Cortex of kidney (tissue), 1 donor: ENCODE measurements at places on chromosomes 5 and 9.

GRCh38 chr9:127107929-127108876 is 14.2 kb downstream of the ANGPTL2 start:
- DNase-seq = no peak

DNA sequence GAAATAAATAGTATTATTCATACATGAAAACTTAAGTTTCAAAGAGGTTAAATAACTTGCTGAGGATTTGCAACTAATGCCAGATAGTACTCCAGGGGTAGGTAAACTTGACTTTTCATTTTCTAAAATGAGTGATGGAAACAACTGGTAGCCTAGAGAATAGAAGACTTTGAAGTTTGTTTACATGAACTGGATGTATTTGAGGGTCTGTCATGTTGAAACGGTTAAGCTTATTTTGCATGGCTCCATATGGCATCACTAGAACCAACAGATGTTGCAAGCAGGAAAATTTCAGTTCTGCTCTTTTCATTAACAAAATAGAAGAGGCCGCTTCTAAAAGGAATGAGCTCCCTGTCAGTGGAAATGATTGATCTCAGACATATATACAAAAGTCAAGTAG is 105.1 kb upstream of the SGCD start:
- no peak for DNase-seq

DNA sequence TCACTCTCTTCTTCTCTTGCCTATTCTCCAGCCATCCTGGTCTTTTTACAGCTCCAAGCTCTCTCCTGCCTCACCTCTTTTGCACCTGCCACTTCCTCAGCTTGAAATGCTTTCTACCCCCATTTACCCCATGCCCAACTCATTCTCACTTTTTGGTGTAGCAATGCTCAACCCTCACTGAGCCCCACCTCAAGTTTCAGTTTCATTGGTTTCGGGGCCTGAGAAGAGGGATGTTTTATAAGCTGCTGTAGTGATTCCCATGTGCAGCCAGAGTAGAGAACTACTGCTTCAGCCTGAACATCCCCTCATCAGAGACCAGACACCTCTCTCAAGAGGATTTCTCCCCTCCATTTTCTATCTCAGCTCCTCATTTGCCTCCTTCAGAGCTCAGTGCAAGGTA is 45.2 kb upstream of the FYB1 start:
- no peak for DNase-seq

DNA sequence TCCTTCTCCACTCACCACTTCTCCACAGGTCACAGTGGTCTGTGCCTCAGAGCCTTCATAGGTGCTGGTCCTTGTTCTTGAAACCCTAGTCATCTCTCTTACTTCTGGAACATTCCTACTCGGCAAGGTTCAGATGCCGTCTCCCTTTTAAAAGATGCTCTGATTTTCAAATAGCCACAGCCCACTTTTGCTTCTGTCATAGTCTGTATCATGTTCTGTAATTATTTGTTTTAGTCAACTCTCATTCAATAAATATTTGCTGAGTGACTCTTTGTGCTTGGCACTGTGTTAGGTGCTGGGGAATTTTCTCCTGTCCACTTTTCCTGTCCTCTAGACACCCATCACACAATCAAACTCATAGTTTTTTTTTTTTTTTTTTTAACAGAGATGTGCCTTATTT is 181.3 kb upstream of the IL12B start:
- no peak for DNase-seq

DNA sequence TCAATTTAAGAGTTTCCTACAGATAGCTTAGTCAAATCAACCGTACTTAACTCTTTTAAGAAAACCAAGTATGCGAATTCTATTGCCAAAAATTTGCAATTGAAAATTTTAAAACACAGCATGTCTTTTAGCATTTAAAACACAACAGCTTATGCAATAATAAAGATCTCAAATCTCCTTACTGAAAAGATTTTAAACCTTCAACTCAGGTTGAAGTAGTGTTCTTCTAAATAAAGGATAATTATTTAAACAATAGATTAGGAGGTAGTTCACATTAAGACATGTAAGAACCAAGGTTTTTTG is 5.5 kb downstream of the NR3C1 start:
- DNase-seq = no peak

DNA sequence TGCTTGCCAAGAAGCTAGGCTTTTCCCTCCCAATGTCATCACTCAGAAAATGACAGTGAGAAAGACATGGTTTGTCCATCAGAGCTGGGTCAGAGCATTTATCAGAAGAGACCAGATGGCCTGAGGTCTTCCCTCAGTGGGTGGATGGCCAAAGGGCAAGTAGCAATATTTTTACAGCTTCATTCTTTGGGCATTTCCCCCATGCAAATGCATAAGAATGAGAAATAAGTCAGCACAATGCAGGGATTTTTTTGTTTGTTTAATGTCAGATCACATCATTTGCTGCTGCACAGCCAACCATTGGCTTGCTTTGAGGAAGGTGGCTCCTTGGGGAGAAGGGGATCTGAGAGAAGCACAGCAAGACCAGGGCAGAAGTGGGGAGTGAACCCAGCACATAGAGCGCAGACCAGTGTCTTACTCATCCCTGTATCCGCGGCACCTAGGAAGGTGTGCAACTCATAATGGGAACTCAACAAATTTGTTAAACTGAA is 209.6 kb downstream of the SEMA6A start:
- no peak for DNase-seq

DNA sequence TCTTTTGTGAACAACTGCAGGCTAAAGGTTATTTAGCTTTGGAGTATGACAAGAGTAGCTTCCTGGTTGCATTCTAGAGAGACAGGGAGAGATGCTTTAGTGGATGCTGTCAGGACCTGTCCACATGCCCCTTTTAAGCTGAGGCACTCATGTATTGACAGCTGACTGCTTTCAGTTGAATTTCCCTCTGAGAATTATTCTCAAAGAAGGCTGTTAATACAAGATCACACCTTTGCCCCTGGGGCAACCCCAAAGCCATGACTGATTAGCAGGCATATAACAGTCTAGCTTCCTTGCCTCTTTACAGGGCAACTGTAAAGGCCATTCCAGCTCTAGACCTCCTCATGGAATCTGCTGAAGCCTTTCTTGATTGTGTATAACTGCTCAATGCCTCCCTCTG is 117.6 kb upstream of the ATP10B start:
- no peak for DNase-seq

- DNase-seq = no peak
Measured at GRCh38 chr5:14574891-14575508, 6.6 kb upstream of the OTULINL start.

DNA sequence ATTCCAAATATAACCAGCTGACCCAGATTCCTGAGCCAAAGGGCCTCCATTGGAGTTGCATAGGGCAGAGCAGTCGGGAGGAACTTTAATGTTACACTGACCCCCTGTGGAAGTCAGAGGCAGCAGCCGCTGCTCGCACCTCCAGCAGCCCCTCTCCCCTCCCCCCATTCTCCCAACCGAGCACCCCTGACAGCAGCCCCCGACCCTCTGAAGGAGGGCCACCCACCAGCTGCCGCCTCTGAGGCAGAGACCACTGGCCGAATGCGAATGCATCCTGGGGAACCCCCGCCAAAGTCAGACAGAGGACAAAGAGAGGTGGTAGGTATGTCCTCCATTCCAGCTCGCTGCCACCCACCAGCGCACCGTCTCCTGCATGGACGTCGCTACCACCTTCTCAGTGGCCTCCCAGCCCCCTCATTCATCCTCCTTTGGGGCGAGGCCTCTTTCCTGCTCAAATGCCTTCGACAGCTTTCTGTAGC is 231.0 kb downstream of the CDK5RAP2 start:
- no peak for DNase-seq

- DNase-seq = no peak
Measured at GRCh38 chr9:89179895-89180734, 1.5 kb upstream of the SHC3 start.

- DNase-seq = no peak
Measured at GRCh38 chr5:44927115-44927733, 118.5 kb downstream of the MRPS30 start.

- DNase-seq = no peak
Measured at GRCh38 chr9:34652602-34653000, 616 bp downstream of the IL11RA start.

GRCh38 chr9:90684736-90685135 is 42.1 kb upstream of the DIRAS2 start:
- no peak for DNase-seq

DNA sequence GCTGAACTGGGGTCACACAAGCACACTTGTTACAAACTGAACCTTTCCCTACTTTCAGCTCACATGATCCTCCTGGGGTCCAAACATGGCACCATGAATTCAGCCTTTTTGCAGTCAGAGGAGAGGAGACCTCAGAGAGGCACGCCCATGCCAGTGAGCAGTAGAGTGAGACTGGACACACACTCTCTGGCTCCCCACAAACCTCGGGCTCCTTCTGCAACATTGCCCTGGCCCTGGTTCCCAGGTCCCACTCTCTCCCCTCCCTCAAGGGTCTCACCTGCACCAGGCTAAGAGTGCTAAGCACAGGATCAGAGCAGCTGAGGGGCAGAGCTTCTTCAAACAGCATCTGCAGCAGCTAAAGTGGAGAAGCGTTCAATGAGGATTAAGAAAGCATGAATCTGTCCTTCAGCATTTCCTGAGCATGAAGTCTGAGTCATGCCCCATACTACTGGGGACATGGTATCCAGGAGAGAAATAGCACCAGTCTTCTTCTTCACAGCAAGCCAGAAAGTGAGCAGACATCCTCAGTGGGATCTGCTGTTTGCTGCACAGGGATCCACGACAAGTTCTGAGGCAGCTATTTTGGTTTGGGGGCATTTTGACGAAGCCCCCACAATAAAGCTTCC is 27.2 kb downstream of the SLC35A4 start:
- DNase-seq = no peak

DNA sequence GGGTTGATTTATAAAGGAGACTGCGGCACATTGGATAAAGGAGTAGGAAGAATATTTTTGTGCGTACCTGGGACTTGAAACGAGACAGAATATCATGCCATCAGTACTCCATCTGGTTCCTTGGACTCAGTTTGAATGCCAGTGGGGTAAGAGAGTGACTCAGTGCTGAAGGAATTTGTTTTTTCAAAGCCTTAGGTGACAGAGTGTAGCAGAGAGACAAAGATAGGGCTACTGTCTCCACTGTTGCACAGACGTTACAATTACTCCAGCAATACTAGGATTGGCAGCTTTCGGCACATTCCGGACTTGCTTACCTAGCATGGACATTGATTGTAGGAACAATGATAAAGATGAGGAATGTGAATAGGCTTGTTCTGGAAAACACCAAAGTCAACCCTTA is 250.7 kb downstream of the KCTD16 start:
- DNase-seq = no peak

- no peak for DNase-seq
Measured at GRCh38 chr5:178895615-178896571, at the start of gene ZFP2. ZFP2 (plus strand) TSS chr5:178895913; CDS start chr5:178931314, 35,401 bp downstream.

DNA sequence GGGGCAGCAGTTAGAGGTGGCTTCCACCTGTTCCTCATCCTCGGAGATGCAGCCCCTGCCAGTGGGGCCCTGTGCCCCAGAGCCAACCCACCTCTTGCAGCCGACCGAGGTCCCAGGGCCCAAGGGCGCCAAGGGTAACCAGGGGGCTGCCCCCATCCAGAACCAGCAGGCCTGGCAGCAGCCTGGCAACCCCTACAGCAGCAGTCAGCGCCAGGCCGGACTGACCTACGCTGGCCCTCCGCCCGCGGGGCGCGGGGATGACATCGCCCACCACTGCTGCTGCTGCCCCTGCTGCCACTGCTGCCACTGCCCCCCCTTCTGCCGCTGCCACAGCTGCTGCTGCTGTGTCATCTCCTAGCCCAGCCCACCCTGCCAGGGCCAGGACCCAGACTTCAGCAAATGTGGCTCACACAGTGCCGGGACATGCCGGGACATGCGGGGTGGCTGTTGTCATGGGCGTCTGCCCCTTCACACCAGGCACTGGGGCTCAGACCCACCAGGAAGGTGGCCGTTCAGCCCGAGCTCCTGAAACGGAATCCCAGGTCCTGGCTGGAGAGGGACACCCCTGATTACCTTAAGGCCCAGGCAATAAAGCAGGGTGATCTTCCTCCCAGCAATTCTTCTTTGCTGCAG is 841 bp downstream of the CYSRT1 start:
- no peak for DNase-seq

DNA sequence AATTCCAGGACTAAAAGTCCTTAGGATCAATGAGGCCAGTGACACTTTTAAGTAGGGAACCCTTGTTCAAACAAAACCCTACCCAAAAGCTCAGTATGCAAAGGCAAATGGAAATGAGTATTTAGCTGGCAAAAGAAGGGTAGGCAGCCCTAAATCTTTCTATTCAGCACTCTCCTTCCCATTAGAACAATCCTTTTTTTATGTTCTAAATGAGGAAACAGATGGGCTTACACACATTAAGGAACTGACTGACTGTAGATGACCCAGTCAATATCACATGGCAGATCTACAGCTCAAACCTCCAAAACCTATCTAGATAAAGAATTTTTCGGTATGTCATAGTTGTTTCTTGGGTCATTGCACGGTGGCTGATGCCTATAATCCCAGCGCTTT is 7.2 kb downstream of the CSNK1A1 start:
- no peak for DNase-seq

DNA sequence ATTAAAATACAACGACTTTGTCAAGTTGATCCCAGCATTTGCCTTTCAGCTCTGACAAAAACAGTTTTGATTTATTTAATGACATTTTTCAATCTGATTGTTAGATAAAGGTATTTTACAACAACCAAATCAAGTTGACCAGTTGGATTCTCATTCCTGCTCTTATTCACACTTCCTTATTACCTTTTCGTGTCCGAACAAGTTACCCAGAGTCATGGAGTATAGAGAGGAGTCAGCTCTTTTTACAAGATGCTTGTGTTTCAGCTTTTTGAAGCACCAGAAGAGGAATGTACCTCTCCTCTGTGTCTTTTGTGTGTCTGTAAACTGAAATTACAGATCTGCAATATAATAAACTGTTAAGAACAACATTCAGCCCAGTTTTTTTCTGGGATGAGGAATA is 151.3 kb upstream of the TMEM161B start:
- no peak for DNase-seq

DNA sequence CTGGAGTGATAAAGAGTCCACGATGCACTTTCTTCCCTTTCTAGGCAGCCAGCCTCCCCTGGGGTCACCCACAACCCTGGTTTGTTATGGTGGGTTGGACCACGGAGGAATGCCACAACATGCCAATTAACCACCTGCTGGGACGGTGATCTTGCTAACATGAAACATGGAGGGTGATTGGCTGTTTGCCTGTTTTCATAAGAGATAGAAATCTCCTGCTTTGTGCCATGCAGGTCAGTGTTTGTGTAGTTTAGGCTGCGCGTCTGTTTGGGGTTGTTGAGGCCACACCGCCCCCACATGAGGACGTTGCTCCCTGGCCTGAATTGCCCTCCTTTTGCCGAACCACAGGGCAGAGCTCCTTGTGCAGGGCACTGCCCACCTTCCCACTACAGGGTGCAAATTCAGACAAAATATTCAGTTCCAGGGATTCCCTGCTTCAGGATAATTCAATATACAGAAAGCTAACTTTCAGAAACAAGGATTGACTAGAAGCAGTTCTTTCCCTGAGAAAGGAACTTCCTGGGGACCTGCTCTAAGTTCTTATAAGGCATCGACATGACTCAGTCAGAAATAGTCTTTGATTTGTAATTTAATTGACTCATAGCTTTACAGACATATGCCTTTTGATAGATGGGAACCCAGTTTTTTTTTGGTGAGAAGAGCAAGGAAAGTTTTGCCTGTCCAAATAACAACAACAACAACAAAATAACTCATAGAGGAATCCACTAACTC is 427.6 kb downstream of the GADD45G start:
- DNase-seq = no peak
